ENCODE measurements at places on chromosomes 1 and 21.

DNA sequence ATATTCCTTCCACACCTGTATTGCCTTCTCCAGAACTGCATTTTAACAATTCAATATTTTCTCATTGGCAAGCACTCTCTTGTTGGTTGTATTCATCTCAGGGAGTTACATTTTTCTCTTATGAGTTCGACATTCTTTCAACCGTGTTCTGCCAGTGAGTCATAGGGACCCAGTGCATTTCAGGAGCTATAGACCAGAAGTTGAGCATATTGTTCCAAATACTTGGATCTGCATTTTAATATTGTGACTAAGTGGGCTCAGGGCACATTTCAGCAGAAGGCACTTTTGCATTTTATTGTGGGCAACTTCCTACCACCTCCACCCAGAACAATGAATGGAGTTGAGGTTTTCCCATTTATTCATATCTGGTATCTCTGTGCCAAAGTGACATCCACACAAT lies 132.8 kb downstream of the TNFSF18 start:
- DNase-seq = no peak

DNA sequence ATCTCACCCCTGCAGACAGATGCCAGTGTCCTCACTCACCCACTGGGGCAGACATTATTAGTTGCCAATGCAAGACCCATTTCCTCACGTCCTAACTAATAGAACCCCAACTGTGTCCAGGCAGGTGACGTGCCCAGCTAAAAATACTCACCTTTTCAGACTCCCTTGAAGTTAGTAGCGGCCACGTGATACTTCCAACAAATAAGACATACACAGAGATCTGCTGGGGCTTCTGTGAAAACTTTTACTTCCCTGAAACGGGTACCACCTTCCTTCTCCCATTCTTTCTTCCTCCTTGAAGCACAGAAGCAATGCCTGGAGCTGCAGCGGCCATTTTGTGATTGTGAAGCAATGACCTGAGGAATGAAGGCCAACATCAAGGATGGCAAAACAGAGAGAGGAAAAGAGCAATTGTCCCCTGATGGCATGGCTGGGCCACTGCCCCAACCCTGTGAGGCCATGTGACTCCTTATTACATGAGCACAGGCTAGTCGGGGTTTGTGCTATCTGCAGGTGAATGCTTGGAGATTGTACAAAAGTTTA lies 74.4 kb upstream of the TMPRSS2 start:
- no peak for DNase-seq

GRCh38 chr21:29717659-29718058 lies 222.1 kb downstream of the GRIK1 start:
- DNase-seq = no peak

GRCh38 chr1:46205791-46206190 lies 2.7 kb downstream of the LURAP1 start:
- no peak for DNase-seq

DNA sequence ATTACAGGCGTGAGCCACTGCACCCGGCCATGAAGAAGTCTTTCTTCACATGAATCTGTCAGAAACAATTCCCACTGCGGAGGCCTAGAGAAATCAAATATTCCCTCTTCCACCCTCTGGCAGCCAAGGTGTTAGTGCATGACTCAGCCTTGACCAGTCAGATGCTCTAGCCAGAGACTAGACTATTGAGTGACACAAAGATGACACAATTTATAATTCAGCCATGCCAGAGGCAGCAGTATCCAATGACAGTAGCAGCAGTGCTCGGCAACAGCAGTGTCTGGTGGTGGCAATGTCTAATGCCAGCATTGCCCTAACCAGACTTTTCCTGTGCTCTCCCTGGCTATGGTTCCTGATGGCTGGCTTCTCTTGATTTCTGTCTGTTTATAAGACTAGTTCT lies 8.7 kb downstream of the CTXND2 start:
- no peak for DNase-seq

GRCh38 chr1:109530457-109531087 lies 9.1 kb upstream of the GPR61 start:
- DNase-seq = no peak

DNA sequence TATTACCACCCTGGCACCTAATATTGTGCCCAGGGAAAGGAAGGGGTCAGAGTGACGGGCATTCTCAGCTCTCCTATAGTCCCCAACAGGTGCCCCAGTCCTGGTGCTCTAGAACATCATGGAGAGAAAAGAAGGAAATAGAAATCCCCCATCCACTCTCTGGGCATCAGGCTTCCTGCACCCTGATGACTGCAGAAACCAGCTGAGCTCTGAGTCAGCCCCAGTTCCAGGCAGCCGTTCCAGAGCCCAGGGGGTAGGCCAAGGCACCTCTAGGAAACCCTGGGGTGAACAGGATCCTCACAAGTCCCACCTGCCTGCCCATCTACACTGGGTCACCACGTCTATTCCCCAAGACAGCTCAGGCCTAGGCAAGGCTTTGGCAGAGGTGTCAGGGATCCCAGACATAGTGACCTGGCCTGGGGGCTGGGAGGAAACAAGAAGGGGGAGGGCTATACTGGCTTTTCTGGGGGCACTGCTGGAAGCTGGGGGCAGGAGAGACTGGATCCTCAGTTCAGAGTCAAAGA lies 709 bp downstream of the NECTIN4 start:
- DNase-seq = no peak

- DNase-seq = no peak
Measured at GRCh38 chr1:87393445-87394085, 64.9 kb downstream of the LMO4 start.

- no peak for DNase-seq
Measured at GRCh38 chr1:211326140-211326527, 499 bp upstream of the TRAF5 start.

DNA sequence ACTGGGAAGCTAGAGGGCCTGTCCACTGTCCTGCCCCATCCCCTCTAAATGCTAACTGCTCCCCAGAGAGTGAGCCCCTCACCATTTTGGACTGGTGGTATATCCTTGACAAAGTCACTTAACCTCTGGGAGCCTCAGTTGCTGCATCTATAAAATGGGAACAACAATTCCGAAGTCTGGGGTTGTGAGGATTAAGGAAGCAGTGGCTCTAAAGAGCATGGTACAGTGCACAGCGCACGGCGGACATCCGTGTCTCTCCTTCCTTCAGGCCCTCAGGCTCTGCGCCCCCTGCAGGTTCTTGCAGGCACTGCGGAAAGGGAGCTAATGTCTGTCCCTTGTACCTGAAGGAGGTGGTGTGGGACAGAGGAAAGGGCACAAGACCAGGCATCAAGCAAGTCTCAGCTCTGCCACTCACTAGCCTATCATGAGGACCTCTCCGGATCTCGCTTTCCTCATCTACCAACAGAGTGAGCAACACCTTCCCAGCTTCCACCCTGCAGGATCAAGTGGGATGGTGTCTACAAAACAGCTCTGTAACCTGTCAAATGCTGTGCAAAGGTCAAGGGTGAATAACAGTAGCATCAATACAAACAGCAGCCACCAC lies 20.1 kb downstream of the ECE1 start:
- DNase-seq = peak; percentile 56
